ENCODE measurements at places on chromosomes 1 and 21.

DNA sequence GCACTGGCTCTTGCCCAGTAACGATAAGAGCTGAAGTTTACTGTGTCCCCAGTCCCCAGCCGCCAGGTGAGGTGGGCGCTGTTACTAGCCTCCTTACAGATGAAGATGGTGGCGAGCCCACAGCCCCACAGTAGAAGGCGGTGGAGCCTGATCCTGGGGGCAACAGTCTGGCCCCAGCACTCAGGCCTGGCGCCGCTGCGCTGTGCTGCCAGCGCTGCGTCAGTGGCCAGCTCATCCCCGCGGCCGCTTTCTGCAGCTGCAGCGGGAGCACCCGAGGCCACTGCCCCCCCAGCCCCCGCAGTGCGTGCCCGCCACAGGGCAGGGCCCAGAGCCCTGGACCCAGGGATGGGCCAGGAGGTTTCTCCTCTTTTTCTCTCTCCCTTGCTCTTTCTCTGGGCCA is 13.3 kb downstream of the H6PD start:
- no peak for DNase-seq

DNA sequence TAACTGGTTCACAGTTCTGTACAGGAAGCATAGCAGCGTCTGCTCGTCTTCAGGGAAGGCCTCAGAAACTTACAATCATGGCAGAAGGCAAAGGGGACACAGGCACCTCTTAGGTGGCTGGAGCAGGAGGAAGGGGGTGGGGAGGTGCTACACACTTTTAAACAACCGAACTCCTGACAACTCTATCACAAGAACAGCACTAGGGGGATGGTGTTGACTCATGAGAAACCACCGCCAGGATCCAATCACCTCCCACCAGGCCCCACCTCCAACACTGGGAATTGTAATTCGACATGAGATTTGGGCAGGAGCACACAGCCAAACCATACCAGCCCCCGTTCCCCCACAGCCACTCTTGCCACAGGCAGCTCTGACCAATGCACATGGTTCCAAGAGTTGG is 306.3 kb upstream of the POU3F1 start:
- DNase-seq, result no peak

DNA sequence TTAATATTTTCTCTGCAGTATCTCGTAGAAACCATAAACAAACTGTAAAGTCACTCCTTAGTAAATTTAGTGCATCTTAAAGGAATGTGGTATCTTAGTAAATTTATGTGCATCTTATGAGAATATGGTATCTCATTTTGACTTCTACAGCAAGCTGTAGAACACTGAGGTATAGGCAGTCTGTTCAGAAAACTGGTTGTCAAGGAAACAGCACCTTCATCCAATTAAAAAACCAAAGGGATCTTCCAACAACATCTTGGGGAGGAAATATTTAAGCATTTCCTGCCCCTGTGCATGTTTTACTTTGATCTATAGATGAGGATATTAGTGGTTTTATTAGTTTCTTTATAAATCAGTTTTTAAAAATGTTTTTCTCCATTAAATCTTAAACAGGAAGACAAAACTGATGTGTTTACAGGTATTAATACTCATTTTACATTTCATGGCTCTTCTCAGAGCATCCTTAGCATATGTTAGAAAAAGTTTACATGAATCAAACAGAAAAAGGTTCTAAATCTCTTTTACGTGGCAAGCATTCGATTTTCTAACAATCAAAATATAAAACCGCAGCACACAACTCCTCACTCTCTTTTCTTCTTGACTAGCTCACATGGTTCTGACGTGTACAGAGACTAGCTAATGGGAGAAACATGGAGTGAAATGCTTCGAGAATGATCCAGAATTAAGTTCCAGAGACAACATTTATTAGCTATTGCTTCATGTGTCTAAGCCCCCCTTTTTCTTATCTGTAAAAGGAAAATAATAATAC is 668.8 kb downstream of the PTPRC start:
- no peak for DNase-seq

DNA sequence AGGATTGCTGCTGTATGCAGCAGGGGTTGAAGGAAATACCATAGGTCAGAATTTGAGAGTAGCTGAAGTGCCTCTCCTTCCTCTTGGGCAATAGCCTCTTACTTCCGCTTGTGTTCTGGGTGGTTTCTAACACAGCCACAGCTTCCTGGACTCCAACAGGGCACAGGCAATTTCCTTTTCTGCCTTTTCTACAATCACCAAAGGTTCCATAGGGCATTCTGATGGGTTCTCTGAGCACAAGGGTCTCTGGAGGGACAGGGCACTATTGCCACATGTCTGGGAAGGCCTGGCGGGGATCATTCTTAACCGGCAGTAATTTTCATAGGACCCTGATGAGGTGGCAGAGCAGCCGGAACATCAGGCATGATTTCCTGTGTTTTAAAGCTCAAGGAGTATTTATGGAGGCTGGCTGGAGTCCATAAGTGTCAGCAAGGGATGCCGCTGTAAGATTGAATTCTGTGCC is 5.5 kb upstream of the AGTRAP start:
- peak; percentile 91 for DNase-seq

GRCh38 chr21:37762606-37763005 is 153.7 kb downstream of the KCNJ6 start:
- DNase-seq, result no peak

GRCh38 chr1:15684468-15685291 is 560 bp downstream of the PLEKHM2 start:
- DNase-seq, result peak; percentile 85

DNA sequence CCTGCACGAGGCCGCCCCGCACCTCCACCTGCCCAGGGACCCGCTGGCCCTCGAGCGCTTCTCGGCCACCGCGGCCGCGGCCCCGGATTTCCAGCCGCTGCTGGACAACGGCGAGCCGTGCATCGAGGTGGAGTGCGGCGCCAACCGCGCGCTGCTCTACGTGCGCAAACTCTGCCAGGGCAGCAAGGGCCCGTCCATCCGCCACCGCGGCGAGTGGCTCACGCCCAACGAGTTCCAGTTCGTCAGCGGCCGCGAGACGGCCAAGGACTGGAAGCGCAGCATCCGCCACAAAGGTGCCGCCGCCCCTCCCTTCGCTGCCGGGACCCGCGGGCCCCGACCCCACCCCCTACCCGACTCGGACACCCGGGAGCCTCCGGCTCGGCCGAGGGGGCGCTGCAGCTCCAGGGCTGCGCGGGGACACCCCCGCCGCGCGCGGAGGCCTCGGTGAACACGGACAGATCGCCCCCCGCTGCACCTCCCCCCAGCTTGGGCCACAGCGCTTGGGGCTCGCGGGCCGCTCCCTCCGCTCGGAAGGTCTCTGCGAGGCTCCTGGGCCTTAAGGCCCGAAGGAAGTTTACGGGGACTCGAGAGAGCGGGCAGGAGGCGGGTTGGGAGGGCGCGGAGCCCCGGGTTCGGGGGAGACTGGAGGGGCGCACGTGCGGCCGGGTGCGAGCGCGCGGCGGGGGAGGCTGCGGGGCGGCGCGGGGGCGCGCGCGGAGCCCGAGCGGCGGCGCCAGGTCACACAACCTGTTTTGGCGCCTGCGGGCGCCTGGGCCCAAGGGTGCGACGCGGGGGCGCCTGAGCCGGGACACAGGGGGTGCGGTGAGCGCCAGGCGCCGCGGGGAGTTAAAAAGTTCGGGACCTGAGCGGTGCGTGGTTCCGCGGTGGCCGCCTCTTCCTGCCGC is 1.2 kb downstream of the SAMD11 start:
- DNase-seq, result peak; percentile 38

DNA sequence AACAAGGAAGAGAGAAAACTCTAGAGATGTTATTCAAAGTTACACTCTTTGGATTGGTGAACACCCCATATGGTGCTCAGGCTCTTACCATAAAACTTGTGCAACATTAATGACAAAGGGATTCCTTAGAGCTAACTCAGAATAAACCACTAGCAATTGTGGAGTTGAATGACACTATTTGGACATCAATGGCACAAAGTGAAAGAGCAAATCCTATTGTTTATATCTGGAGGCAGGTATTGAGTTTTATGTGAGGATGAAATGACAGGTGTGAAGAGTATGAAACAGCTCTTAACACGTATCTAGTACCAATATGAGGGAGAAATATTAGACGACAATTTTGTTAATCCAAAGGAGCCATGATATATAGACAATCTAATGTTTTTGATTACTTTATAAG is 584.9 kb upstream of the PBX1 start:
- DNase-seq, result no peak

DNA sequence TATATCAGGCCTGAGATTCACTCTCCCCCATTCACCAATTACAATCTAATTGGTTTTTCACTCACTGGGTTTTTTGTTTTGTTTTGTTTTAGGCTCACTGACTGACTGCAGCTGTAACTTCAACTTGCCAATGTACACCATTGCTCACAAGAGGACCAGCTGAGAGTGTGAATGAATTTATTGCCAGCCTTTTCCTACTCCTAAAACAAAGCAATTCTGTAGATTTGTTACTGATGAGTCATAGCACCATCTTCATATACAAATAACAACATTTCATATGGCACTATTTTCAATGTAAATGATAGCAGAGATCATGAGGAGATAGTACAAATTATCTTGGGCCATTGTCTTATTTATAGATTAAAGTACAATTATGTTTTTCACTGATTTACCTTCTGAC is 76.0 kb upstream of the DPYD start:
- DNase-seq, result no peak

DNA sequence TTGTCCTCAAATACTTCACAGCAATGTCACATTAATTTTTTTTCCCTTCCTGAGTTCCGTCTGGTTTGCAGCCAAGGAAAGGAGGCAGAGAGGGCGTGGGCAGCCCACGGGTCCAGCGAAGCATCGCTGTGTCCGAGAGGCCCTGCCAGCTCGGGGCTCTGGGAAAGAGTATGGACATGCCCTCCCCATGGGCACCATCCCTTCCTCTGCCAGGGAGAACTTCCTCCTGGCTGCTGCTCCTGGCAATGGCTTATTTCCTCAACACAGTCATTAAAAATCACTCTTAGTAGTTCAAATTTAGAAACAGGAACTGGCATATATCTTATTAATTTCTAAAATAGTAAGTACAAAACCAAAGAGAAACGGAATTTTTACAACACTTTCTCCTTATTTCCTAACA is 115.4 kb downstream of the RIPK4 start:
- peak; percentile 66 for DNase-seq

GRCh38 chr1:247216261-247216660 is 39.6 kb upstream of the VN1R5 start:
- DNase-seq, result no peak

GRCh38 chr1:29925058-29925457 is 688.7 kb downstream of the PTPRU start:
- DNase-seq, result no peak

DNA sequence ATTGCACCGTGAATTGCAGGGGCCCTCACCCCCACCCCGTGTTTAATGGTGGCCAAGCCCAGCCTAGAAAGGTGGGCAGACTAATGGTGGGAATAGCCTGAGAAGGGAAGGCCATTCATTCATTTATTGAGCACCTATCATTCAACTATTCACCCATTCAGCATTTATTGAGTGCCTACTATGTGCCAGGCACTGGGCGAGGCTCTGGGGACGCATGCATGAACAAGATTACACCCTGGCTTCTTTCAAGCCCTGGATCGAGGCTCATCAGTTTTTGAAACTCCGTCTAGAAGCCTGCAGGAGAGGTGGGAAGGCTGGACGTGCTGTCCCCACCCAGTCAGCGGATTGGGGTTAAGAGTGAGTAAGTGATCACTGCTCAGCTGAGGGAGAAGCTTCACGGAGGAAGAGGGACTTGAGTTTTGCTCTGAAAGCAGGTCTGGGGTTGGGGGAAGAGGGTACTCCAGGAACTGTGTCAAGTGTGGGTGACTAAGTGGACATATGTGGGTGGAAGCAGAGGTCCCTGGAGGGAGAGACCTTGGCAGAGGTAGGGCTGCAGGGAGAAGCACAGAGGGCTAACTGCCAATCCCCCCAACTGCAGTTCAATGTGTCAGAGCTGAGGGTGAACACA is 35.6 kb downstream of the MEF2D start:
- no peak for DNase-seq

- peak; percentile 78 for DNase-seq
Measured at GRCh38 chr1:180278596-180279395, 48.7 kb downstream of the LHX4 start.

DNA sequence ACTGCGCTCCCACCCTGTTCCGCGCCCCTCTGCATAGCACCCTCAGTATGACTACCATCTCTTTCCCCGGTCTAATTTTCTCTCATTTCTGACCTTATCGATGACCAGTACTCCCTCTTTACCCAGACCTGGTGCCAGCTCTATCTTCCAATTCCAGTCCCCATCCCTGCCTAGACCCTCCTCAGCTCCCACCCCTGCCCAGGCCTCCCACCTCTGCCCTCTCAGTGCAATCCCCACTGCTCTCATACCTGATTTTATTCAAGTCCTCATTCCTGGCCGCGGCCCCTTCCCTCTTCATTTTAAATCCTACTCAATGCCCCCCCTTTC is 1.3 kb downstream of the USP24 start:
- DNase-seq, result no peak

- DNase-seq, result no peak
Measured at GRCh38 chr1:29548091-29548490, 311.8 kb downstream of the PTPRU start.

- DNase-seq, result peak; percentile 78
Measured at GRCh38 chr1:207619871-207620542, 24.9 kb upstream of the CR1L start.

GRCh38 chr1:6935361-6935883 is 150.2 kb downstream of the CAMTA1 start:
- DNase-seq, result no peak

GRCh38 chr1:107963008-107963407 is 2.0 kb downstream of the VAV3 start:
- DNase-seq, result peak; percentile 32

- no peak for DNase-seq
Measured at GRCh38 chr1:39625009-39625408, 14.4 kb downstream of the HEYL start.

GRCh38 chr1:28248273-28249012 is 10.9 kb upstream of the SESN2 start:
- peak; percentile 88 for DNase-seq

DNA sequence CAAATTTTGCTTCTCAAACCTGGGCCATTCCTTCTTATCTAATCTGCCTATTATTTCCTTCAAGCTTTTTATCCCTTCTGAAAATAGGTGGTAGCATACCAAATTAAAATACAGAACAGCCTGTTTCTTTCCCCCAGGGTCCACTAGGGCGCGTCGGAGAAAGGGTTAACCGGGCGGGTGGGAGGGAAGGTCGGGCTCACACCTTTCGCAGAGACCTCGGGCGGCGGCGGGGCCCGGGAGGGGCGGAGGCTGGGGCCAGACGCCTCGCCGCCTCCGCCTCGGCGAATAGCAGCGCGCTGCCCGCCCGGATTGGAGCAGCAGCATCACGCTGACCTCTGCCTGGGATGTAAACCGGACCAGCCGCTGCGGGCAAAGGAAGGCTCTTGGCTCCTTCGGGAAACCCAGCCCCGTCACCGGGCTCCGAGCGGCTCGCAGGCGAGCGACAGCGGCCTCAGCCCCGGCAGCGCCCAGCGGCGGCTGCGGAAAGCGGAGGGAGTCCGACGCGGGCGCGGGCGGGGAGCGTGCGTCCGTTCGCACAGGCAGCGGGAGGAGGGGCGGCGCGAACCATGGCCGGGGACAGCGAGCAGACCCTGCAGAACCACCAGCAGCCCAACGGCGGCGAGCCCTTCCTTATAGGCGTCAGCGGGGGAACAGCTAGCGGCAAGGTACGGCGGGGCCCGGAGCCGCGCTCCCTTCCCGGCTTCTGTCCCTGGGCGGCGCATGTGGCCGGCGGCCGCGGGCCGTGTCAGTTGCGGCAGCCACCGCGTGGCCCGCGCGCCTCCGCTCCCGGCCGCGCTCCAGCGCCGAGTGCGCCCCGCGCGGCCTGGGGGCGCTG is at the start of gene UCK2:
Gene UCK2 (plus strand): TSS at position 347 of the 835 bp plus-strand sequence. CDS start 220 bp downstream, at position 567.
- peak; percentile 90 for DNase-seq

- no peak for DNase-seq
Measured at GRCh38 chr1:203131548-203132200, 4.1 kb downstream of the ADORA1 start.
